ENCODE measurements at places on chromosomes 5 and 9.

- no peak for DNase-seq
These were observed 13.0 kb downstream of the CDHR2 start for GRCh38 chr5:176562189-176562588.

DNA sequence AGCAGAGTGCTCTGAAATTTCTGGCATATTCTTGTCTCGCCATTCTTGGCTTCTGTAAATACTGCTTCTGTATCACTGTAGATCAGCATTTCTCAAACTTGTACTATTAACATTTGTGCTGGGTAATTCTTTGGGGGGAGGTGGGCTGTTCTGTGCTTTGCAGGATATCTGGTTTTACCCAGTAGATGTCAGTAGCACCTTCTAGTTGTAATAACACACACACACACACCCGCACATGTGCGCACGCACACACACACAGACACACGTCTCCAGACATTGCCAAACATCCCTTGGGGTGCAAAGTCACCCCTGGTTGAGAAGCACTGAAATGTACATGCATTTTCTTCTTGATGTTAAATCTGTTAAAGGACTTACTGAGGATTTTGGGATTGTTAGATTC, 304.1 kb downstream of the MAT2B start:
- DNase-seq, result no peak

GRCh38 chr9:96587338-96588315, 32.0 kb downstream of the CDC14B start:
- no peak for DNase-seq

DNA sequence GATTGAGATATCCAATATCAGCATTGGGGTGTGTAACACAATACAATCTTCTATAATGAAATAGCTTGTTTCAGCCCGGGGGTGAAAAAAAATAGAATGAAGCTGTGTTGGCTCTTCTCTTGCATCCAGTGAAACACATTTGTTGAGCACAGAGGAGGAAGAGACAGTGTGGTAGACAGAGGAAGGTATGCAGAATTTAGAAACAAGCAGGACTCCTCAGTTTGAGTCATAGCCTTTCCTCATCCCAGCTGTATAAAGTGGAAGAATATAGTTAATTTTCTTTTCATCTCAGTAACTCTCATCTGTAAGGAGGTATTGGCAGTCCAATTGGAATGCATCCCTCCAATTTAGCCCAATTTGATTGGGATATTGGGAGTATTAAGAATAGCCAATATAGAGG, 302.2 kb upstream of the VLDLR start:
- no peak for DNase-seq

DNA sequence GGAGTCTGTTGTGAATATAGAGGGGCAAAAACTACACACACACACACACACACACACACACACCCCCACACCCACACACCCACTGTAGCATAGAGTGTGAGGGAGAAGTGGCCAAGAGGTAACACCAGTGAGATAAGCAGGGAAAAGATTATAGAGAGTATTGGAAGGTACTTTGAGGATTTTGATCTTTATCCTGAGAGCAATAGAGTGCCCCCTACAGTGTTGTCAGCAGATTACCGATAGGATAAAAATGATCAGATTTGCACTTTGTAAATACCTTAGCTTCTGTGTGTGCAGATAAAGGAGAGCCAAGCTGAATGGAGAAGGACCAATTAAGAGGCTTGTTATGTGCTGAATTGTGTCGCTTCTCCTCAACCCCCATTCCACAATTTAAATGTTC, 32.3 kb downstream of the ERCC6L2 start:
- peak; percentile 8 for DNase-seq

DNA sequence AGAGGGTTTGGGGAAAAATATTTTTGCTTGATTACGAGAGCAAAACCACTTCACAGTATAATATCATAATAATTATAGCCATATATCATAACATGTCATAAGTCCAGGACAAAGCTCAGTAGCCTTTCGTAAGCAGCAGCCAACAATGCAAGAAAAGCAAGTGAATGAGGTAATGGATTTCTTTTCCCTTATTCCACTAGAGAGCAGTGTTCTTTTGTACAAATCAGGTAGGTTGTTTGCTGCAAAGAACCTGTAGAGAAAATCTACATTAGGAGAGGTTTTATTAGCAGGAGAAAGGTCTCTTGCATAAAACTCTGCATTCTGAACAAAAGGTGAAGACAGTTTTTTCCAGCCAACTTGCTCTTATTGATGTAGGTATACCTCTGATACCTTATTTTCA, 1033.4 kb downstream of the TLE4 start:
- peak; percentile 42 for DNase-seq

Data from iPS-NIHi11 (cell line).